Adipocyte (in vitro differentiated cells): ENCODE measurements at places on chromosomes 4 and X.

DNA sequence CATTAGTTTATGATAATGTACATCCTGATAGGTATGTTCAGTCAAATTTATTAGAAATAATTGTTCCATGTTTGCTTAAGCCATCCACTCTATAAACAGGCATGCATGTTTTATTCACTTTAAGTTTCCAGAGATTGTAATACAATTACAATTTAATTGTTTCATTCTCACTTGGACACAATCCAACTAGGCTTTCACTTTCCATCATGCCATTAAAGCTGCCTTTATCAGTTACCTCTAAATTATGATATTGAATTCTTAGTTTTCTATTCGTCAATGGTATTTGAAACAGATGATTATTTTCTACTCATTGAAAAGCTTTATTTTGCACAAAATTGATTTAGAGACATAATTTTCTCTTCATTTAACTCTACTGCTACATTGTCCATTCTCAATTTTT lies 1196.3 kb downstream of the RAPGEF2 start:
- no peak for DNase-seq

GRCh38 chr4:179467878-179468277 lies 2025.6 kb upstream of the AGA start:
- no peak for DNase-seq

GRCh38 chrX:17374619-17375366 lies at the start of gene NHS:
NHS (plus strand) TSS chrX:17375200; CDS start chrX:17375758, 558 bp downstream.
- DNase-seq, result peak; percentile 91

DNA sequence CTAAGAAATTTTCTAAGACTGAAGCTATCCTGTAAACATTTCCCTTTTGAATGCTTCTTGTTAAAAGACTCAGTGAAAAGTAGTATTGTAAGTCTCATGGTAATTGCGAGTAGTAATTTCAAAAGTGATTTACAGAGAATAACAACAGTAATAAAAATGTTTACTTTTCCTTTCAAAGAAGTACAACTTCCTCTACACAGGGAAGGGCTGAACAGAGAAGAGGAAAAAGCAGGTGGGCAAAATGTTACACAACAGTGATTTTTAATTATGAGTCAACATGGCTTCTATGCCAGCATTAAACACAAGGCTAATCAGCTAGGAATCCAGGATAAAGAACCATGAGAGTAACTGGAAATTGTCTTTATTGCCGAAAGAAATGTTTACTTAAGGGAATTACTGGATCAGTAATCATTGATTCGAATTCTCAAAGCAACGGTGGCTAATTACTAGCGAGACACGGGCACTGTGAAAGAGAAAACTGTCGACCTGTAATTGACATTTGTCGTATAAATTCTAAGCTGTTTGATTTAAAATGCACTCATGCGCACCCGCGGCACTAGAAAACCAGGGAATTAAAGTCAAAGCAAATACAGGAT lies 15.4 kb downstream of the UTP3 start:
- DNase-seq, result peak; percentile 77

DNA sequence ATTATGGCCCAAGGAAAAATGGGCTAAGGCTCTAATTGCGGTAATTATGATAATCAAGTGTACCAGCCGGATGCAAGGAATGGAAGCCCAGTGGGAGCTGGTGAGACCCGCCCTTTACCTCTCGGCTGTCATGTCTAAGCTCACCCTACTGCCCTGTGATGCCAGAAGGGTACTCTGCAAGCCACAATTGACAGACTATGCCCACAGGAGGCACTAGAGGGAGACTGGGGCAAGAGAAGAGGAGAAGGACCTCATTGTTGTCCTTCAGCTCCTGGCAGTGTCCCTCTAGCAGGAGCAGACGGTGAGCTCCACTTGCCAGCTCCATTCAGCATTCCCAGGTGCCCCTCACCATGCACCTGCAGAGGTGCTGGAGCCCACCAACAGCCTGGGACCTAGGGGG lies 141.8 kb downstream of the SMIM20 start:
- DNase-seq, result no peak

DNA sequence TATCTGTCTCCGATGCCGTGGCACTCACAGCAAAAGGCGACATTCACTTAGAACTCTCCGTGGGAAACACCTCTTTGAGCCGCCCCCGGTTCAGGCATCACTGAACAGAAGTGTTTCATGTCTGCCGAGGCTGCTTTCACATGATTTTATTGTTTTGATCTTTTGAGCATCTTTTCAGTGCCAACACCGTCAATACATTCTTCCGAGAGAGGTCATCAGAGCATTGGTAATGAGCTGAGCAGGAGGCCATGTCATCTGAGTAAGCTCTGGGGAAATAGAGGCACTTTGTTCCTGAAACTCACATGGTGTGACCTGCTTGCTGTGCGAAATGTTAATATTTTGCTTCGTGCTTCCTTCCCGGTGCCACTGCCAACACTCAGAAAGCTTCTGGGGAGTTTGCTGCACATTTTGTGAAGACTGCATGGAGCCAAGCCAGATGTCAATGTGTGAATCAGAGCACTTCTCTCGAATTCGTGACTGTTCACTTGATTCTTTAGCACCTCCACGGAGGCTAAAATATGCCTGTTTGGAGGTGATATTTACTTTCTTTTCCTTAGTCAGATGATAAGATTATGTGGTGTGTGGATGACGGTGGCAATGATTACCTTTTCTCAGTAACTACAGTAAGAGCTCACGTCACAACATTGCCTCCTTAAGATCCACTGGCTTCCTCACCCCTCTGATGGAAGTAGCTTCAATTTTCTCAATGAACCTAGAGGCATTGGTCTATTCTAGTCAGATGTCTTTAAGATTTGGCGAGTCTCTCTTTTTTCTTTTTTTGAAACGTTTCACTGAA lies 222.3 kb upstream of the HS3ST1 start:
- DNase-seq, result no peak

GRCh38 chr4:46975812-46976553 lies 17.4 kb downstream of the GABRA4 start:
- DNase-seq, result peak; percentile 4

GRCh38 chr4:124997124-124997523 lies 284.6 kb upstream of the ANKRD50 start:
- no peak for DNase-seq

DNA sequence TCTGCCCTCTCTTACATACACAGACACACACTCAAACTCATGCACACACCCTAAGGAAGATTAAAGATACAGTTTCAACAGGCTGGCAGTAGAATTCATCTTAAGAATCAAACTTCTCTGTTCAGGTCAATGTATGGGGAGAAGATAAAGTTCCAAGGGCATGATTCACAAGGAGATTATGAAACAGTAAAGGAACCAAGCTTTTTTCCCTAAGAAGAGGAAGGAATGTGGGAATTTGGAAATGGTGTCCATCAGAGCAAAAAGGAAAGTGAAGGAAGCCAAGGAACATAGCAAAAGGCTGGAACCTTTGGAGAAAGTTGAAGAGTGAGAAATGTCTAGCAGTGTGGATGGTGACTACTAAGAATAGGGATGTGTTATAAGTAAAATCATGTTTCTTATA lies 191.0 kb upstream of the NPY2R start:
- peak; percentile 27 for DNase-seq

DNA sequence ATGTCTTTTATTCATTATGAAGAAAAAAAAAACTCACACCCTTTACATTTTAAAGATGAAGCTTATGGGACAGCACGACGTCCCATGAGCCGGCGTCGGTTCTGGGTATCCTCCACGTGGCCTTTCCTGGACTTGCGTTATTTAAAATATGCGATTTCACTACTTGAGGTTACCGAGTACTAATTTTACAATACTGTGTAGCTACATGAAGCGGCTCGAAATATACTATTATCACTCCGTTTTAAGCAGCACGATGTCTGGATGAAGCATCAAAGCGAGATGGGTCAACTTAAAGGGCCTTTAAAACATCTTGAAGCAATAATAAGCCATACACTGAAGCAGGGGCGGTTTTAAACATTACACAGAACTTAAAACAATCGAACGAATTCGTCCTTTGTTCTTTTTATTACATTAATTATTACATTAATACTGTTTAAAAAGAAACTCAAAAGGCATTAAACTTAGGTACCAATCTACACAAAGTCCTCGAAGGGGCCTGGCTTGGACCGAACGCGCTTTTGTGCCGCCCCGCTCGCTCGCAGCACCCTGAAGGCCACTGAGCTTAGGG lies 1.4 kb upstream of the KLF3 start:
- DNase-seq, result peak; percentile 41

GRCh38 chr4:79613269-79613935 lies 205.4 kb upstream of the GK2 start:
- no peak for DNase-seq

- DNase-seq, result no peak
These were observed 41.6 kb upstream of the CYLC1 start for GRCh38 chrX:83819304-83819703.

- DNase-seq, result no peak
These were observed 252.3 kb downstream of the PDHA2 start for GRCh38 chr4:96092151-96092705.

DNA sequence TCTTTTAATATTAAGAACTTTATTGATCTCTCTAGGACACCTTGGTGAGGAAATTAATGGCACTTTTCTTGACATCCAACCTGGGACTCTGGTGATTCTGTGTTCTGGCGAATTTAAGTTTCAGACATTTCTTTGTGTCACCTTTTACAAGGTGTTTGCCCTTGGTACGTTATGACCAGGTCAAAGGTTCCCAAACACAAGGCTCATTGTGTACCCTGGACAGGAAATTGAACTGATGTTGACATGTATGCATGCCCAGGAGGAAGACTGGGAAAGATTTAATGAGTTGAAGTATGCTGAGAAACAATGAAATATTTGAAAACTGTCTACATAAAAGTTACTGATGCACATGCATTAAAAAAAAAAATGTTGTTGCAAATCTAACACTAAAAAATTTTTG lies 22.1 kb downstream of the NIPAL1 start:
- DNase-seq, result no peak

DNA sequence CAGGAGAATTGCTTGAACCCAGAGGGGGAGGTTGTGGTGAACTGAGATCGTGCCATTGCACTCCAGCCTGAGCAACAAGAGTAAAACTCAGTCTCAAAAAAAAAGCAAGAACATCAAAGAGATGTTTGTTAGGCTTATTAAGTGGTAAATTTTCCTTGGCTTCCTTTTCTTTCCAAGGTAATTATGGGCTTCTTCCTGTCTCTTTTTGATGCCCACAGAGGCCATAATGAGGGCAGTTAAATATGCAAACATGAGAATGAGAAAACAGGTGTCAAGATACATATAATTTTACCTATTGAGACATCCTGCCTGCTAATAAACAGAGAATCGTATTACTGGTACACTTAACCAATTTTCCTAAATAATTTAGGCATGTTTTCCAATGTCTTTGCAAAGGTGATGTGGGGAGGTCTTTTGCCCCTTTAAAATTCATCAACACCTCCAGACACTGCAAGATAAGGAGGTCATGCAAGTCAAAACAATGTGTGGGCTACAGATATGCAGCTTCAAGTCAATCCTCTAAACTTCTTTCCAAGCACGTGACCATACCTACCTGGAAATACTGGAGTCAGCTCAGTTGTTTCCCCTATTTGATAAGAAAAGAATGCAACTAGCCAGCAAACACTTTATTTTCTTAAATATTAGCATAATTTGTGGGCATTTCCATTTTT lies 2.7 kb downstream of the SLC39A8 start:
- DNase-seq, result no peak

DNA sequence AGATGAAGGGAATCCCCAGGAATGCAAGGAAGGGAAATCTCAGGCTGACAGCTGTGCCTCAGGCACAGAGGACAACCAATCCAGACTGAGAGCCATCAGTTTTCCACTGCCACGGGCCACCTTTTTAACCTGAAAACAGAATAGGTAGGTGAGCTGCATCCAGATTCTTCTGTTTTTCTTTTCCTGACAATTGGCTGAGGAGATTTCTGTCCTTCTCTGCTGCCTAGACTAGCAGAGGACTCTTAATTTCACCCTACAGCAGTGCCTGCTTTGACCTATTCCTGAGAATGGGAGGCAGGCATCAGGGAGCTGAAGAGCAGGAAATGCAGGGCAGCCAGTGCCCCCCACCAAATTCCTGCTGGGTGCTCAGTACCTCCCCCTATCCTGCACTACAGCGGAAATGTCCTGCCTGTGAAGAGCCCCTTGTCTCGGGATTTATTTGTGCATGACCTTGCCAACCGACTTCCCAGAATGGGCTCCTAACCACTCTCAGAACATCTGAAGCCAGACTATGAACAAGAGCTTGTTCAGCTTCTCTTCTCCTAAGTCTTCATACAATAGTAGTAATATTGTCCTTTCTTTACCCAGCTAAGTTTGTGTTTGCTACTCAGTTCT lies 65.1 kb downstream of the CASK start:
- no peak for DNase-seq

DNA sequence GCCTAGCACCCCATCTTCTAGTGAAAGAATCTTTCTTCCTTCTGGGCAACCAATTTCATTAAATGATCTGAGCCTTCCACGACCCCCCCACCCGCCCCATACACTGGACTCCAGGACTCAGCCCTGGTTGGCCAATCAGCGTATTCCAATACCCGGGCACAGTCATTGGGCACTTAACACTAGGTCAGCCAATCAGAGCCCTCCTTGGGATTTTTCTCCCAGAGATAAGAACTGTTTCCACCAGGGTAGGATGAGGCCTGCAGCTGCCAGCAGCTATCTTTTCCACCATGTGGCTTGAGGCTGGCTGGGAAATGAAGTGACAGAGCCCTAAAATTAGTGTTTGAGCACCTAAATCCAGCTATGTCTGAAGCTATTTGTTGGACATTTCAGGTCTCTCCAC lies 418.8 kb downstream of the BCOR start:
- no peak for DNase-seq

DNA sequence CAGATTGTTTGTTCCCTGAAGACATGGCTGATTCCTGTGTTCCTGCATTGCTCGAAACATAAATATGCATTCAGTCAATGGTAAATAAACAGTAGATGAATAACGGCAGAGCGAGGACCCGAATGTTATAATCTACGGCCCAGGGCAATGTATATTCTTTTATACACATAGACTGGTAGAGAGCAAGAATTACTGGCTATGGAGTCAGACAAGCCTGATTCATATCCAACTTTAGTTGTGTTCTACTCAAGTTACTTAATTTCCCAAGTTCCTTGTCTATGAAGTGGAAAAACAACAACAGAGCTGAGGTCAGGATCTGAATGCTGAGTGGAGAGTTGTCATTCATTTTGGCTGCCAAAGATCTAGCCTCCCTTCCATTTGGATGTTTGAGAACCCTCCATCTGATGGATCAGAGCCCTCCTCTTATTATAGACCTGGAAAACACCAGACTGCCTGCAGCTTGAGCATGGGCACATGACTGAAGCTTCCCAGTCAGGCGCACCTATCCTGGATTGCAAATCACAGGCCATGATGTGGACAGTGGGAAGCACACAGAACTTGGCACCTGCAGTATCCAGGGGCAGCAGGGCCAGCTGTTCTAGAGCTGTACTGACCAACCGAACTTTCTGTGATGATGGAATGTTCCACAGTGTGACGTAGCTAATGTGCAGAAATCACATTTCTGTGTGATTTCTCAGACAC lies 80.1 kb downstream of the FAM184B start:
- no peak for DNase-seq

DNA sequence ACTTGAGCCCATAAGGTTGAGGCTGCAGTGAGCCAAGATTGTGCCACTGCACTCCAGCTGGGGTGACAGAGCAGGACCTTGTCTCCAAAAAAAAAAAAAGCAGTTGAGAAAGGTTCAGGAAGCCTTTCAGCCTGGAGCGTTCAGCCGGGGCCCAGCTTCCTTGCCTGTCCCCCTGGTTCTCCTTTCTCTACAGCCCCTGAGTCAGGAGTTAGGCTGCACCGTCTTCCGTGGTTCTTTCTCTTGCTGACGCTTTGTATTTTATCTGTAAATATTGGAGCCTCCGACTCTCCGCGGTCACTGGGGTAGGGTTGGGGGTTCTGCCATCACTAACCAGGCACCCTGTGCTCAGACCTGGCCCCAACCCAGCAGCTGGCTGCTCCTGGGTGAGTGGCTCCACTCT lies 13.8 kb upstream of the UVSSA start:
- no peak for DNase-seq
